ENCODE measurements at places on chromosomes 12 and 14.
A peak's percentile ranks its signal among the peaks of the same experiment; 100 is the strongest.

- no peak for DNase-seq
Measured at GRCh38 chr12:2312770-2313169, 260.0 kb downstream of the CACNA1C start.

DNA sequence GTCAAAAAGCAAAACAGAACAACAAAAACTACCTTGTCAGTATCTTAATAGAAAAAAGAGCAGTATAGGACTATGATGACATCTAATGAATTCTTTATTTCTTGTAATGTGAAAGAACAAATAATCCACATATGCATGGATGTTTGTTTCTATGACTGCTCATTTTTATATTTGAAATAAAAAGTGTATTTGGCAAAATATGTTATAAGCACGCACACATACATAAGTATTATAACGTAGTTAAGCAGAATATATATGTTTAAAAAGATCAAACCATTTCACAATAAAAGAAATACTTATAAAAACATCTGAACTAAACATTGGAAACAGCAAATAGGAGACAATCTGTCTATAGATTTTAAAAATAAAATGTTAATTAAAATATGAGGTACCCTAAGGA lies 74.8 kb downstream of the MIPOL1 start:
- no peak for DNase-seq

DNA sequence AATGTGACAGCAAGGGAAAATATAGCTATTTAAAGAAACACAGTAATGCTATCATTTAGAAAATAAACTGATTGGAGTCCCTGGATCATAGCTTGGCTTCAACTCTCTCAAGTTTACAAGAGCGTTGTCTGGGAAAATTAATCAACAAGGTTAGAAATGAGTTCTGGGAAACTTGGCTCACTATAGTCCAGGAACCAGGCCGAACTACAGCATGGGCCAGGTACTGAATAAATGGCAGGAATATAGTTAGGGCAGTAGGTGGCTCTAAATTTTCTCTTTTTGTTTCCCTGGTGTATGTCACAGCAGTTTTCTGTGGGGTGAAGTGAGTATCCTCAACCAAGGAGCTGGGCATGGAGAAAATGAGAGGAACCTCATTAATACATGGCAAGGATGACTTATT lies 72.4 kb downstream of the PLBD1 start:
- no peak for DNase-seq

- DNase-seq = no peak
Measured at GRCh38 chr14:77309131-77309530, 11.6 kb downstream of the POMT2 start.

- DNase-seq = no peak
Measured at GRCh38 chr12:94070520-94070919, 77.9 kb upstream of the PLXNC1 start.

DNA sequence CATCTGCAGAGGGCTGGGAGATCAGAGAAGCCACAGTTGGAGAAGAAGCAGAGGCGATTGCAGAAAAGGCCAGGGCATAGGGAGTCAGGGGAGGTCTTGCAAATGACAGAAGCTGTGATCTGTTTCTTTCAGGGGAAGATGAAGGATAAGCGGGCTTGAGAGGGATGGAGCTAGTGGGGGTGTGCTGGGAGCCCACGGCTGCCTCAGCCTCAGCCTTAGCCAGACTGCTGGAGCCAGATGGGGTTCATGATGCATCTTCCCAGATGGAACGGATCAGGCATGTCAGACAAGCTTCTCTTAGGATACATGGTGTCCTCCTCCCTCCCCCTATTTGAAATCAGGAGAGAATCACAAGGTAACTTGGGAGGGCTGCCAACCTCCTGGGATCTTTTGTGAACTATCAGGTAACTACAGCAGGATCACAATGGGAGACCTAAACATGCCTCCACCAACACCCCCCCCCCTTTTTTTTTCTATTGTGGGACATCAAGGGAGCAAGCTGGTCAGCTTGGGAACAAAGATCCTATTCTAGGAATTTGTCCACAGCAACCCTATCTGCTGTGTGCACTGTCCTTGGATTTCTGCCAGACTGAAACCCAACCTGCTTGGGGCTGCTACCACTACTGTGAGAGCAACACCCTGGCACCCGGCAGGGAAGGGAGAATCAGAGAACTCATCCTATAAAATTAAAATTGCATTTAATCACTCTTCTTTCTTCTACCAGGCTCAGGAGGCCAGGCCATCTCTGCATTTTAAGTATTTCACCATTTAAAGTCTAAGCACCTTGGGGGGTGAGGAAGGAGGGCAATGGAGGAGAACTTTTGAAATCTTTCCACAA lies 10.7 kb upstream of the ATP2A2 start:
- DNase-seq = peak; percentile 100

DNA sequence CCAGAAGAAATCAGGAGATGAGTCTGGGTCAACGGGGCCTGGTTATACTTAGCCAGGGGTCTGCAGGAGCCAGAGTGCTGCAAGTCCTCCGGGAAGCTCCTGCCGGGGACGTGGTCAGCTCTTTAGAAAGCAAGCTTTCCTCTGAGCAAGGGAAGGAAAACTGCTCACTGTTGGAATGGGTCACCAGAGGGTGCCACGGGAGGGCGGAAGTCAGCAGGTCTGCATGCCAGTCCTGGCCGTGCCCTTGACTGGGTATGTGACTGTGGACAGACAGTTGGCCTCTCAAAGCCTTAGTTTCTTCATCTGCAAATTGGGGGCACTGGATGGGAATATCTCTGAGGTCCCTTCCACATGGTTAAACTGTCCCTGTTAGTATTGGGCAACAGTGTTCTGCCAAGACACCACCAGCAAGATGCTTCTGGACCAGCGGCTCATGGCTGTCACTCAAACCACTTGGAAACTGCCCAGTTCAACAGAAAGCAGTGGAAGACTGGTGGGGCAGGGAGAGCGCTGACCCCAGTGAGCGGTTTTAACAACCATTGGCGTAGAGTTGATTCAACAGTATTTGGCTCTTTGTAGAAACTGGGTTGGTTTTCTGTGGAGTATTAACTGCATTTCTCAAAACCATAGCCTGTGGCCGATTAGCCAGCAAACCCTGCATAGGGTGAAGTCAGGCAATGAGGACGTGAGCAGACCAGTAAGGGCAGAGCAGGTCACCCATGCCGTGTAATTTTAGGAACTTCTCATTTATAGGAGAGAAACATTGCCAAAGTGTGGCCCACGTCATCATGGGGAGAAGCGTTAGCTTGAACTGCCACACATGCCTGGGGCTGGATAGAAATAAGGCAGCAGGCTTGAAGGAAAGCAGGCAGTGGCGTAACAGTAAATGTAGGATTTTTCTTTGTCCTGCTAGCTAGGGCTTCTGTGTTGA lies 163.9 kb upstream of the PRMT8 start:
- no peak for DNase-seq

GRCh38 chr14:75561013-75561432 lies 17.4 kb upstream of the FLVCR2 start:
- peak; percentile 66 for DNase-seq

DNA sequence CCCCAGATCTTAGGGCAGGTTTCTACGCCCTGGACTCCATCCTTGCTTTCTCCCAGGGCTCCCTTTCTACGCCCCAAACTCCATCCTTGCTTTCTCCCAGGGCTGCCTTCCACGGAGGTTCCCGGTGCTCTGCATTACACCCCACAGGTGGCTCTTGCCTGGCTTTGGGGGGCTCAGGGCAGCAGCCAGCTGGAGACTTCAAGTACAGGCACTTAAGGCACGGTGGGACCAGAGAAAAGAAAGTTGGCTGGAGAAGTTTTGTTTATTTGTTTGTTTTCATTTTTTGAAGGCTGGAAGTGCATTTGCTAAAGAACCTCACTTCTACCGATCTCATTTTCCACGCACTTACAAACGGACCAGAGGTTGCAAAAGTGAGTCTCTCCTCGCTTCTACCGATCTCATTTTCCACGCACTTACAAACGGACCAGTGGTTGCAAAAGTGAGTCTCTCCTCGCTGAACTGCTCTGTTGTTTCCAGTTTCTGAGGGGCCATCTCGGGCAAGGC lies 103.8 kb upstream of the MED13L start:
- no peak for DNase-seq

Data from COR-L47 (cell line).